ENCODE measurements at places on chromosomes 6 and 20.

- DNase-seq, result no peak
Measured at GRCh38 chr20:14444106-14444505, 106.7 kb upstream of the FLRT3 start.

GRCh38 chr20:61764471-61765025 is 301.1 kb downstream of the TAF4 start:
- no peak for DNase-seq

DNA sequence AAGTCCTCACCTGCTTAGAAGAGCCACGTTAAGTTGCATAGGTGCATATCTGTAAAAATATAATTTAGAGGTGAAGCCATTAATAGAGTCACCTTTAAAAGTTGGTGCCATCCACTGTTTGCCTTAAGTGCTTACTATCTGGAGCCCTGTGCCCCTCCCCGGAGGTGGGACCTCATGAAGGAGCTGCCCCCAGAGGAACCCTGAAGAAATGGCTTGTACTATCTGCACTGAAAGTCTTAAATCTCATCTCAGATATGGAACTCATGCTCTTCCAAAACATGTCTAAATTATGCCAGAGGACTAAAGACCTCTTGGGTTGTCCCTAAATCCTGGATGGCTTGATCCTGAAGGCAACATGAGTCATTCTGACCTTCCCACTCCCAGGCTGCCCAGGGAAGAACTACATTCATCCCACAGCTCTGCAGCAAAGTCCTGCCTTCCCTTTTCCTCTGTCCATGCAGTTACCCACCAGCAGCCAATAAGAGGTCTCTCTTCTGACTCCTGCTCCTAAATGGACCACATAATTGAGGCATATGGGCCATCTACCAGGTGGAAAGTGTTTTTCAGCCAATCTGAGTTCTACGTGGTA is 85.3 kb downstream of the ASXL1 start:
- DNase-seq, result peak; percentile 61

GRCh38 chr6:149855040-149855654 is 9.0 kb downstream of the LRP11 start:
- DNase-seq, result no peak

DNA sequence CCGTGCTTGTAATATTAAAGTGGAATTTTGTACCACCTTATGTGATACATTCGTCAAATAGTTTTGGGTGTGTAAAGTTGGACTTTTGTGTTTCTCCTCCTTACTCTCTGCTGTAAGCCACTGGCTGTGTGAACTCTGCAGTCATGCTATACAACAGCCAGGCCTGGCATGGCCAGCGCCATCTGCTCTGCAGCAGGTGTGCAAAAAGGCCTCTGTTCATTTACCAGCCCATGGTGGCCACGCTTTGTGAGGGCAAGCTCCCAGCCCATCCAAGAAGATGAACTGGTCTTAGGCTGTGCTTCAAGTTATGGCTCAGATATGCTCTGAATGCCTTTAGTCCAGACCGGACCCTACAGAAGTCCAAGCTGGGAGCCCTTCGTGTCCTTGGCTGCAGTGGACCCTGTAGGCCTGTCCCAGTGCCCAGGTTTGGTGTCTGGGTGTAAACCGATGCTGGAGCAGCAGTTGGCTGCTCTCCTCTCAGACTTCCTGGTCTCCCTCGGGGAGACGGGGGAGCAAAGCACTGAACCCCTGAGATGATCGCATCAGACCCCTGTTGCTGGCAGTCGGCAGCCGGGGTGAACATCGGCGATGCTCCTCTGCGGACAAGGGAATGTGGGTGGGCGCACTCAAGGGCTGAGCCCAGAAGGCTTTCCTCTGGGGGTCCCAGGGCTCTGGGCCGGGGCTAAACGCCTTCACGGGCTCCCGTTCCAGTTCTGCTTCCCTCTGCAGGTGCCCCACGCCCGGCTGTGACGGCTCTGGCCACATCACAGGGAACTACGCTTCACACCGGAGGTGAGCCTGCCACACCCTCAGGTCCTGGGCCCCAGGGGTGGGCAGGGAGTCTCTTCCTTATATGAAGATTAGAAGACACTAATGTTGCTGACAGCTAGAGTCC is 28.6 kb upstream of the PCMTD2 start:
- no peak for DNase-seq

GRCh38 chr6:134604014-134604676 is 286.2 kb upstream of the SGK1 start:
- peak; percentile 18 for DNase-seq

- DNase-seq, result no peak
Measured at GRCh38 chr6:166379800-166380199, 2.9 kb downstream of the MPC1 start.

DNA sequence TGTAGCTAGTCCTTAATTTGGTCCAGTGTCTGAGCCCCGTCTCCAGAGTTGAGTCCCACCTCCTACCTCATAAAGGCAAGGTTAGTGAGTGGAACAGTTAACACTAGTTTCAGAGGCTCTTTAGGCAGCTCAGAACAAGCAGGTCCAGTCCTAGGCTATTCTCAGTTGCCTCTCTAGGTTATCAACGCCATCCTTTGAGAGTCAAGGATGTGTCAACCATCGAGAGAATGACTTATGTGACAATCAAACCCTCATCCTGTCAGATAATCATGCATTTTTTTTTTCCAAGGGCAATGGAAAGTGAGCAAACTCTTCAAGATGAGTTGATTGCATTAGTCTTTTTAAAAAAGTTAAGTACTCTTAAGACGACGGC is 64.0 kb upstream of the TXNDC5 start:
- DNase-seq, result no peak

- no peak for DNase-seq
Measured at GRCh38 chr6:121223930-121224329, 110.3 kb downstream of the TBC1D32 start.

GRCh38 chr6:156026486-156027247 is 571.0 kb upstream of the NOX3 start:
- DNase-seq, result no peak

- DNase-seq, result no peak
Measured at GRCh38 chr20:63617092-63617875, 9.6 kb downstream of the GMEB2 start.

Data from H7 (cell line).